ENCODE measurements at places on chromosomes 6 and 20.

DNA sequence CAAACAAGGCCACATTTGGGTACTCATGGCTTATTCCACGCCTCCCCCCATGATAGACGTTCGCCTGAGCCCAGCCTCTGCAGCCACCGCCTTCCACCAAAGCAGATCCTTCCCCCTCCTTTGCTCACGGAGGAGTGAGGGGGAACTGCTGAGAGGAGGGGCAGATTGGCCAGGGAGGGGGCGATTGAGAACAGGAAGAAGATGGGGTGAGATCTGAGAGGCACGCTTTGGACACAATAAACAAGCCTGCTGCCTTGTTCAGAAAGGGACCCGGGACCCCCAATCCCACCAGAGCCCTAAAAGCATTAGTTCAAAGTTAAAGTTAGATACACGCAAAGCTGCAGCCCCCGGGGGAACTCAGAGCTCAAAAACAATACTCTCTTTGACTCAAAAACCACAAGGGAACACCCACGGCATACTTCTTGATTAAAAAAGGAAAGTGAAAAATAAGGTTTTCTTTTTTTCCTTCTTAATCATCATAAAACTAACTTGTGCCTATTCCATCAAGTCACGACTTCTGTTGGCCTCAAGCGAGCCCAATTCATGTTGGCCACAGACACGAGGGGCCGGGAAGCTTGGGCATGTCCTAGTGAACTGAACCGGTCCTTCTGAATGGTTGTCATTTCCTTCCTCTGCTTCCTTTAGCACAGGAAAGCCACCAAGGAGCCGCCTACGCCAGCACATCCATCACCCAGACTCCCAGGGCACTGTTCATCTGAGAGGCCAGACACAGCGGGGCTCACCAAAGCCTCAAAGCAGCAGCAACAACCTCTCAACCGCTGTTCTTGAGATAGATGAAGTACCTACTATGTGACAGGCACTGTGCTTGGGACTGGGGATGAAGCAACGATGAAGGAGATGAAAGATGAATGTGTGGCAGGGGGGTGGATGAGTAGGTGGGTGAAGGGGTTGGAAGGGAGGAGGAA is 44.7 kb downstream of the NFATC2 start:
- no peak for DNase-seq

DNA sequence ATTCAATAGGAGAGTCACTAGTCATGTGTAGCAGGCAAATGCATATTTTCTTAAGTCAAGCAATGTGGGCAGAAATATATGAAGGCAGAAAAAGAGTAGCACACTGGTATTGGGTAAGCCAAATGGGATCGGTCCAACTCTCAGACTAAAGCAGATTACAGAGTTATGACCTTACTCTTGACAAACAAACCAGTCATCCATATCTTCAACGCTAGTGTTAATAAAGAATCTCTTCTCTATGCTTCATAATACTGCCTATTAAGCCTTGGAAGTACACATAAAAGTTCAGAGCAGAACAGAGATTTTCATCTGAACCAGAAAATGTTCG is 320.2 kb upstream of the JARID2 start:
- peak; percentile 47 for DNase-seq

DNA sequence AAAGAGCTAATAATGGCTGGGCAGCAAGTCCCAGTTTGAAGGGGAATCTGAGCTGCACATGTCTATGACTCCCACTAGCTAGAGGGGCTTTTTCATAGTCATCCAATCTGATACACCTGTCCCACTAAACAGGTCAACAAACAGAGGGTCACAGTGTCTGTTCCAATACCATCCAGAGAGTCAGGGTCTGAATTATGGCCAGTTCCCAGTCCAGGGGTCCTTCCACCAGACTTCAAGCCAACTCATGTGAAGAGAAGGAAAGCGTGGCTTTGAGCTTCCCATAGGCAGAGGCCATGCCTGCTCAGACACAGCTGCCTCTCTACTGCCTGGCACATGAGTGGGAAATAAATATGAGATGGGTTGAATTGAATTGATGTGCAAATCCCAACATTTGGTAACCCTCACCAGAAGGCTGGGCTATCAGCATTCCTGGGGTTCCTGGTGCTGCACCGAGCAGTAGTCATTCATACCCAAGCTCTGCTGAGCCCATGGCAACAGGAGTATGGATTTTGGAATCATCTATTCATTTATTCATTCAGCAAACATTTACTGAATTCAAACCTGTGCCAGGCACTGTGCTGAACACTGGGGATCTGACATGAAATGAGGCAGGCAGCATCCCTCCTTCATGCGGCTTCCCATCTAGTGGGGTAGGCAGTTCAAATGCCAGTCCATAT is 17.2 kb downstream of the TP53RK start:
- no peak for DNase-seq

- no peak for DNase-seq
These were observed 184.3 kb downstream of the TBXT start for GRCh38 chr6:165983112-165984072.

- DNase-seq = no peak
These were observed 27.5 kb downstream of the ECI2 start for GRCh38 chr6:4107873-4108272.

- DNase-seq = no peak
These were observed 39.4 kb downstream of the RRBP1 start for GRCh38 chr20:17642404-17643269.

- DNase-seq = no peak
These were observed 17.4 kb downstream of the KIAA1586 start for GRCh38 chr6:57063847-57064246.

- DNase-seq = peak; percentile 96
These were observed 10.8 kb upstream of the WTAP start for GRCh38 chr6:159716247-159717096.

DNA sequence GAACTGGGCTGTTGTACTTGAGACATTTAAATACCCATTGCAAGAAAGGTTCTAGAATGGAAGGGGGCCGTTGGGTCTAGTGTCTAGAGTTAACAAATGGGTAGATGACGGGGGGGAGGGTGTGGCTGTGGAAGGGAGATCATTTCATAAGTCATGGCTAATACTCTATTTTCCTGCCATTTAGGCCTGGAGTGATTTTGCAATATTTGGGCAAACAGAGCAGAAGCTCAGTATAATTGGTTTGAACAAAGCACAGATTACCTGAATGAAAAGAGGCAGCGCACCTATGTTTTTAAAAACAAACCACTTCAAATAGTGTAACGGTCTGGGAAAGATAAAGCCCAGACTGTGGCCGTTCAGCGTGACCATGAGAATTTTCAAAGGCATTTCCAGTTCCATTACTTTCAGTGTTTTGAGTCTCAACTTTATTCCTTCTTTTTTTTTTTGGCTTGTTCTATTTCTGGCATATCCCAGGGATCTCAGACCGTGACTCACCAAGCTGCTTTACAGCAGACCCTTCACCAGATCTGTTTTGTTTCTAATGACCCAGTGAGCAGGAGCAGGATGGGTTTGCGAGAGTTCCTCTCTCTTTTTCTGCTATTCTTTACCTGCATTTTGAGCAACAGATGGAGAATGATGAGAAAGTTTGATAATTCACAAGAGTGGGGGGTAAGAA is 73.7 kb downstream of the LYRM2 start:
- DNase-seq = no peak

DNA sequence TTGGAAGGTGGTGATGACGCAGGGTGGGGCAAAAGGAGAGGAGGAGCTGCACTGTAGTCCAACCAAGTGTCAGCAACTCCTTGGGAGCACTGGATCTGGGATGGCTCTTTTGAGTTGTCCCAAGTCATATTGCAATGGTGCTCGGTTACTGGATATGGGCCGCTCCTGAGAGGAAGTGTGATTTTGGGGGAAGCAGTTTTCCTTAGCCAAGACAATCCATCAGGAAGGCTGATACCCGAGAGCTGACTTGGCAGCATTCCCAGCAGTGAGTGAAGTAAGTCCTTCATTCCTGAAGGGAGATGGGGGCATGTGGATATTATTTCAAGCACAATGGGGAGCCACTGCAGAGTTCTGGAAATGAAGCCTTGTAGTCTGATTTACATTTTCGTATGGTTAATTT is 354.1 kb downstream of the RFPL4B start:
- DNase-seq = no peak

DNA sequence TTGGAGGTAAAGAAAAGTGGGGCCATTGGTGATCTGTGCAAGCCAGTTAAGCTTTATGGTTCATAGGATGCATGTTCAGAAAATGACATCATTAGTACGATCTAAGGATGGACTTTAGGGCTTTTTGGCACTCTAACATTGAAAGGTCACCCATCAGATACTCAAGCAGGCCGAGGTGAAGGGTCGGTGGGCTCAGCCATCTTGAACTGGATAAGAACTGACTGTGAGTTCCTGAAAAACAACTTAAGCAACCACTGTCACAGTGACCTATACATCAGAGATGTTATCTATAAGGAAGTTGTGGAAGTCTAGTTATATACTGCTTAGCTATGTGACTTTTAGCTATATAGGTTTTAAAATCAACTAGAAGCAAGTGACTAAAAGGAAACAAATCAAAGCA is 13.0 kb upstream of the ITCH start:
- DNase-seq = no peak

DNA sequence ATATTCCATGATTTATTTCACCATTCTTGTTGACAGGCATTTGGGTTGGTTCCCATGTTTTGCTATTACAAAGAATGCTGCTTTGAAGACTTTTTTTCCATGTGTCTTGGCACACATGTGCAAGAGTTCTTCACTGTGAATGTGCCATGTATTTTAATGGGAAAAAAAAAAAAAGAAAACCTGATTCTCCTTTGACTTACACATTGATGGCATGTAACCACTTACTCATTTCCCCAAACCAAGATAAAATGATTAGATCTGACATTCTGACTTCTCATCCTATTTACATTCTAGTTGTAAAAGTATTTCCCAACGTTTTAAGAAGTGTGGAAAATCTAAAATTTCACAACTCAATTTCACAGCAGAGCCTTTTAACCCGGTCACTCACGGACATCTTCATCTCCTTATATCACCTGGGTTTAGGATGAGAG is 4.4 kb downstream of the CAP2 start:
- DNase-seq = peak; percentile 31
